ENCODE measurements at places on chromosomes 5 and 9.

- H3K27ac ChIP-seq: no peak overlapping the region
- no peaks in the 10 kb centered on the region for H3K36me3 ChIP-seq
- H3K27me3 ChIP-seq: no peaks in the 10 kb centered on the region
- no peaks in the 10 kb centered on the region for H3K4me1 ChIP-seq
- no peak overlapping the region for H3K4me3 ChIP-seq
These were observed 23.1 kb upstream of the NSMF start for GRCh38 chr9:137482094-137482781.

DNA sequence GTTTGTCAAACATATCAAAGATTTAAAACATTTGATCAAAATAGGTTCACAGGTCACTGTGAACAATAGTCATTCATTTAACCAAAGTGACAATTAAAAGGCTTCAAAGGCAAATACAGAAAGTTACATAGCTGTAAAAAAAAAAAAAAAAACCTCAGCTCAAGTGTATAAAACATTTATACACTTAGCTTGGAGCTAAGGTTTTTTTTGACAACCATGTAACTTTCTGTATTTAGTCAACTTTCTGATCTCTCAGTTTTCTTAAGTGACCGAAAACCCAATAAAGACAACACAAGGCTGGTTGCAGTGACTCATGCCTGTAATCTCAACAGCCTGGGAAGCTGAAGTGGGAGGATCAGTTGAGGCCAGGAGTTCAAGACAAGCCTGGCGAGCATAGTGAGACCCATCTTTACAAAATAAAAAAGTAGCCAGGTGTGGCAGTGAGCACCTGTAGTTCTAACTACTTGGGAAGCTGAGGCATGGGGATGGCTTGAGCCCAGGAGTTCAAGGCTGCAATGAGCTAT is 16.4 kb upstream of the UBTD2 start:
- no peak for DNase-seq
- no peaks in the 10 kb centered on the region for H3K4me1 ChIP-seq
- H3K27me3 ChIP-seq: no peaks in the 10 kb centered on the region

GRCh38 chr9:130870491-130871381 is 25.9 kb downstream of the QRFP start:
- H3K27ac ChIP-seq: no peak overlapping the region
- peaks cover 30% of the 10 kb centered on the region for H3K36me3 ChIP-seq
- H3K4me1 ChIP-seq: no peaks in the 10 kb centered on the region

GRCh38 chr5:138702166-138703077 is 50.8 kb upstream of the CTNNA1 start:
- H3K36me3 ChIP-seq: no peaks in the 10 kb centered on the region
- peaks cover 3% of the 10 kb centered on the region for H3K27me3 ChIP-seq
- DNase-seq: no peak
- no peaks in the 10 kb centered on the region for H3K4me1 ChIP-seq
- H3K4me3 ChIP-seq: no peak overlapping the region
- no peak overlapping the region for H3K27ac ChIP-seq

DNA sequence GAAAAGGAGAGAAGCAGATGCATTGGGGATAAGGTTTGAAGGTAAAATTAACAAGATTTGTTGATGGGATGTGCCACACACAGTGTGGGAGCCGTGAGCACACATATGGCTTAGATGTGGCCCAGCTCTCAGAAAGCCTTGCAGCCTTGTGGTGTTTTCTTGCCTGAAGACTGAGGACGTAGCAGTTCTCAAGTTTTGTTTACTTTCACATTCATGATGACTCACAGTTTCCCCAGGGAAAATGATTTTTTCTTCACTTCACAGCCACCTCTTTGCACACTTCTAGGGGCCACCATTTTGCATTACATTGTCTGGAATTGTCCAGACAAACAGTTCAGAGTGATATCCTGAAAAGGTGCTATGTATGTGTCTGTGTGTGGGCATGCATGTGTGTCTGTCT is 126.2 kb downstream of the BASP1 start:
- no peak for DNase-seq
- H3K4me3 ChIP-seq: no peak overlapping the region
- H3K4me1 ChIP-seq: no peaks in the 10 kb centered on the region
- H3K27me3 ChIP-seq: no peaks in the 10 kb centered on the region
- no peaks in the 10 kb centered on the region for H3K36me3 ChIP-seq

DNA sequence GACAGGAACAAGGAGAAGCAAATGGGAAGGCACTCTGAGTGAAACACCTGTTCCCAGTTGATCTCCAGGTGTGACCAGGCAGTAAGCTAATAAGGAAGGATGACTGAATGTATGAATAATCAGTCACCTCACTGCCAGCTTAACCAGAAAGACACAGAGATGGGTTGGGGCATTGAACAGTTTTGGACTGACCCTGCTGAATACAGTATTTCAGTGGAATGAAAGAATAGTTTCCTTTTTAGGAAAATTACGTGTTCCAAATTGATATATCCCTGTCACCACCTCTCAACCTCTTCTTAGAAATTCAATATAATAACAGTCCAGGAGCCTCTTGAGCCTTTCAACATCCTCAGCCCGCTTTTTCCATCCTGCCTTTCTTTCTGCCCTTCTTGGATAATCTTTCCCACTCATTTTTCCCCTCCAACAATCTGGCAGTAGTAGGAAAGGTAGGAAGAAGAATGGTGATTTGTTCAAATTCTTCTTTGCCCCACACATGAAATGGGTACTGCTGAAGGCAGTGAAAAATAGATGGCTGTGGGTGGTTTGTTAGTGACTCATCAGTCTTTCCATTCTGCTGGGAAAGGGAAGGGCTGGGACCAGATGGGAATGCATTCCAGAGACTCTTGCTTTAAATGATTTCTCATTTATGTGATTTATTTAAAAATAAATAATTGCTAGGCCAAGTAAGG is 117.9 kb downstream of the ZSWIM6 start:
- H3K4me1 ChIP-seq: no peaks in the 10 kb centered on the region
- H3K27me3 ChIP-seq: no peaks in the 10 kb centered on the region
- H3K36me3 ChIP-seq: no peaks in the 10 kb centered on the region
- H3K27ac ChIP-seq: no peak overlapping the region
- DNase-seq: no peak

All from effector memory CD4-positive, alpha-beta T cell (primary cell).